Lung (tissue), 17 donors: ENCODE measurements at places on chromosomes 5 and 9. TPM values are rescaled to one million over a fixed set of nuclear protein-coding genes. Genes with fewer than 3 reads are reported as not detected.

The EIF4EBP3 gene
- 27.6 TPM for polyA plus RNA-seq

The GAPT gene
- polyA plus RNA-seq, result 20.5 TPM

The PTPRD gene
- 1.9 TPM for polyA plus RNA-seq

The SOX30 gene
- 0.06 TPM for polyA plus RNA-seq

The CFAP157 gene
- 17.3 TPM for polyA plus RNA-seq

The CSNK1A1 gene
- polyA plus RNA-seq, result 108 TPM

The LCN1 gene
- not detected for polyA plus RNA-seq

The C5 gene
- polyA plus RNA-seq, result 9.8 TPM

The TMEM215 gene
- polyA plus RNA-seq, result not detected

The CENPK gene
- 4.0 TPM for polyA plus RNA-seq

The NR6A1 gene
- 1.5 TPM for polyA plus RNA-seq

The GABRA6 gene
- polyA plus RNA-seq, result not detected

The GLRA1 gene
- not detected for polyA plus RNA-seq

The ACOT12 gene
- polyA plus RNA-seq, result not detected

The CTXN3 gene
- polyA plus RNA-seq, result not detected

The CD14 gene
- polyA plus RNA-seq, result 357 TPM

The SLC46A2 gene
- 18.5 TPM for polyA plus RNA-seq

The RNF183 gene
- polyA plus RNA-seq, result 1.1 TPM

The PTGDS gene
- 158 TPM for polyA plus RNA-seq

The PDCD1LG2 gene
- 4.3 TPM for polyA plus RNA-seq

The SLC36A3 gene
- polyA plus RNA-seq, result not detected

The PCDHGA6 gene
- 0.59 TPM for polyA plus RNA-seq

The NDUFB6 gene
- polyA plus RNA-seq, result 34.4 TPM

The RFESD gene
- 2.6 TPM for polyA plus RNA-seq

The IL3 gene
- not detected for polyA plus RNA-seq

The C5orf52 gene
- 0.09 TPM for polyA plus RNA-seq

The GHR gene
- polyA plus RNA-seq, result 0.98 TPM

The OMD gene
- 2.0 TPM for polyA plus RNA-seq

The C9orf57 gene
- polyA plus RNA-seq, result not detected

The TMEM252 gene
- polyA plus RNA-seq, result not detected

The IGIP gene
- 2.8 TPM for polyA plus RNA-seq

The JAKMIP2 gene
- 0.93 TPM for polyA plus RNA-seq

The MEIKIN gene
- 0.32 TPM for polyA plus RNA-seq

The CCDC192 gene
- polyA plus RNA-seq, result 0.47 TPM

The BHMT2 gene
- polyA plus RNA-seq, result 1.0 TPM
